ENCODE measurements at places on chromosomes 1 and 21.

GRCh38 chr1:159009287-159009686 is 420 bp upstream of the IFI16 start:
- no peak for DNase-seq

GRCh38 chr1:54009406-54009805 is 8.6 kb downstream of the LDLRAD1 start:
- DNase-seq: no peak

DNA sequence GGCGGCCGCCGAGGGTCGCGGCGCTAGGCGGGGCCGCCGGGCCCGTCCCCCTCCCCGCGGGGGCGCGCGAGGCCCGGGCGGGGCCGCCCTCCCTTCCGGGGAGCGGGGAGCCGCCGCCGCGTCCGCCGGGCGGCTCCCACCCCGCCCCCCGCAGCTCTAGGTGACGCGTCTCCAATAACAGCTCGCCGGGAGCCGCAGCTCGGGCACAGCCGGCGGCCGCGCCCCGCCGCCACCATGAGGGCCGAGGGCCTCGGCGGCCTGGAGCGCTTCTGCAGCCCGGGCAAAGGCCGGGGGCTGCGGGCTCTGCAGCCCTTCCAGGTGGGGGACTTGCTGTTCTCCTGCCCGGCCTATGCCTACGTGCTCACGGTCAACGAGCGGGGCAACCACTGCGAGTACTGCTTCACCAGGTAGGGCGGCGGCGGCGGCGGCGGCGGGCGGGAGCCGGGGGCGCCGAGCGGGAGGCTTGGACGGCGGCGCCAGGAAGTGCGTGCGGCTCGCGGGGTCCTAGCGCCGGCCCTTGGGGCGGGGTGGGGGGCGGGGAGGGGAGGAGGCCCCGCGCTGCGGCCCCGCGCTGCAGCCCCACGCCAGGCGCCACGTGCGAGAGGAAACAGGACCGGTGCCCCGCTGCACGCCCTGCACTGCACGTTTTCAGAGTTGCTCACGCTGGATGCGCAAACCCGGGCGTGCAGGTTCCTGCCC is at the start of gene SMYD2:
SMYD2 (plus strand) TSS at position 139 of the 699 bp plus-strand sequence; CDS start at position 235, 96 bp downstream.
- no peak for DNase-seq

DNA sequence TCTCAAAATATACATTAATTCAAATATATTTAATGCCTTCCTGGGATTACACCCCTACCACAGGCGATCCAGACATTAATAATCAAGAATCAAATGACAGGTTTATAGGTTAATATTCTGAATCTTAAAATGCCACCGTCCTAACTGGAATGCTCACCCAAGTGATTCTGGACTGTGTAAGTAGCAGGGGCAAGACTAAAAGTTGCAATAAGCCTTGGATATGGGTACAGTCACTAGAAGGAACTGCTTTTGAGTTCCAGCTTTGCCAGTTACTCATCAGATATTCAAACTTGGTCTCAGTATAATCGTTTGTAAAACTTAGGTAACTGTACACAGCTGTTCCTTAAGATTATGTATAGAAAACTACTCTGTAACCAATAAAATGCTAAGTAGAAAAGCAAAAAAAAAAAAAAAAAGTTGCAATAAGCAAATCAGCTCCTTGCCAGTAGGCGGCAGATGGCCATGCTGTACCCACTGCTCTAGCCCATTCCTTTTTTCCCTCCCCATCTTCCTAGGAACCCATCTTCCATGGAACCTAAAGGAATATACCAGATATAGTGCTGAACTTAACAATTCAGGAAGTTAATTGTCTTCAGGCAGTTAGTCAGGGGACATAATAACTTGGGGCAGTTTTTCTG is 10.5 kb downstream of the RO60 start:
- peak; percentile 17 for DNase-seq

GRCh38 chr1:31423418-31423947 is 10.5 kb downstream of the SERINC2 start:
- DNase-seq: no peak

GRCh38 chr1:93196591-93196990 is 16.1 kb downstream of the CCDC18 start:
- DNase-seq: no peak

DNA sequence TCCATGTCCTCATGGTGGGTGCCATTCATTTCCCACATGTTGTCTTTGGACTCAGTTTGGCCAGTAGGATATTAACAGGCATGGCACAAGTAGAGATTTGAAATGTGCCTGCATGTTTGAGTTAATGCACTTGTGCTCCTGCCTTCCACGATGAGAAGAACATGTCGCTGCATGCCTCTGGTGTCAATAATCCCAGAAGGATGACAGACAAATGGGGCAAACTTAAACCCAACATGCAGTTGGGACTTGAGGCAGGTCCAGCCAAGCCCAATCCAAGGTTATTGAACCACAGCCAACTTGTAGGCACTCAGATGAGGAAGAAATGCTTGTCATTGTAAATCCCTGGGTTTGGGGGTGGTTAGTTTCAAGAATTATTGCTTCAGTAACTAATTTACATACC is 174.6 kb downstream of the TRIM33 start:
- no peak for DNase-seq

- DNase-seq: peak; percentile 65
Measured at GRCh38 chr1:96236156-96236739, 485.3 kb upstream of the PTBP2 start.

- no peak for DNase-seq
Measured at GRCh38 chr1:50422946-50423669, at the start of gene DMRTA2. TSS of gene DMRTA2 (minus strand) at chr1:50423443. CDS start at chr1:50421536, 1,907 bp downstream.

GRCh38 chr1:27090911-27091310 is 64.0 kb downstream of the SLC9A1 start:
- no peak for DNase-seq

DNA sequence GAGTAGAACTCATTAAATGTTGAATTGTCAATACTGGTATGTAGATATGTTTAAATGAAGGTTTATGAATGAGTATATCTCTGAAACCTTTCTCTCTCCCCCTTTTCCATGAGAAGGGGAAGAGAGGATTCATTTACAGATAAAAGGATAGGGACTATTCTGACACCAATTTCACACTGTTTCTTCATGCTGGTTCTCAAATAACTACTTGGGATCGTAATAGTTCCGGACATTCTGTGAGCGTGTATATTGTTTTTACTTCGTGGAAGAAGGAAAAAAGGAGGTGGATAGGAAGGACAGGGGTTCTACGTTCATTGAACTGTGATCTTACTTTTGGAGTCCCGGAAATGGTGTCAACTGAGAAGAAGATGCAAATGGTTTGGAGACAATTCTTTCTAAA is 284.2 kb downstream of the GRIK1 start:
- DNase-seq: no peak

- DNase-seq: no peak
Measured at GRCh38 chr1:17075470-17076255, 21.8 kb upstream of the SDHB start.

DNA sequence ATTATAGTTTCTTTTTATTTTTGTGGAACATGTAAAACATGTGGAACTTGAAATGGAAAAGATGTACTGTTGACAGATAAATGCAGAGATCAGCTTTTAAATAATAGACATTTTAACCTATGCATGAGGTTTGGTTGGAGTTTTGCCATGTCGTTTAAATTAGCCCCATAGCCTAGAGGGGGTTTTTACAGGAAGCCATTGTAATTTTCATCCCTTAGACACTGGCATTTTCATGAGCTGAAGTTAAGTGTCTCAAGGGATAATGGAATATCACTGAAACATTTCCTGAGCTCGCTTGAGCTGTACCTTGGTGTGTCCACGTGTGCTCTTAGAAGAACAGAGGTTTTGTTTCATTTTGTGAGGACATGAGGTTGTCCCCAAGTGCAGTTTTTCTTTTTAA is 54.2 kb downstream of the HMCN1 start:
- no peak for DNase-seq

DNA sequence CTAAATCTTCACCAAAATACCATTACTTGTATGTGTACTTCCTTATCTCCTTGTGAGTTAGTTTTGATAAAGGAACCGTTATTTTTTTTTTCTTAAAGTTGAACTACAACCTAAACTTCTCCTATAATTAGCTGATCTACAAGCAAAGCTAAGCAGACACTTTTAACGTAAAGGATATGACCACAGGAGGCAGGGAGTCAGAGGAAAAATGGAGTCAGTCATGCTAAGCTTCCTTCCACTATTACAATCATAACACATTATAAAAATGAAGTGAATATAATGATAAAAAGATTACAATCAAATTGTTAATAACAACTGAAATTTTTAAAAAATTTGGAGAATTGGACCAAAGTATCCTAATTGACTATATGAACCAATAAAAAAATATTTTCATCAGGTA is 892.6 kb downstream of the KCNT2 start:
- DNase-seq: no peak

- peak; percentile 29 for DNase-seq
Measured at GRCh38 chr1:162397039-162397448, 14.9 kb downstream of the SH2D1B start.

- peak; percentile 40 for DNase-seq
Measured at GRCh38 chr1:218380125-218380977, 35.2 kb downstream of the TGFB2 start.

- DNase-seq: peak; percentile 27
Measured at GRCh38 chr1:96487971-96488370, 233.6 kb upstream of the PTBP2 start.

- no peak for DNase-seq
Measured at GRCh38 chr1:11930571-11931445, 3.7 kb upstream of the PLOD1 start.

GRCh38 chr1:35656148-35656862 is 15.0 kb upstream of the PSMB2 start:
- no peak for DNase-seq

DNA sequence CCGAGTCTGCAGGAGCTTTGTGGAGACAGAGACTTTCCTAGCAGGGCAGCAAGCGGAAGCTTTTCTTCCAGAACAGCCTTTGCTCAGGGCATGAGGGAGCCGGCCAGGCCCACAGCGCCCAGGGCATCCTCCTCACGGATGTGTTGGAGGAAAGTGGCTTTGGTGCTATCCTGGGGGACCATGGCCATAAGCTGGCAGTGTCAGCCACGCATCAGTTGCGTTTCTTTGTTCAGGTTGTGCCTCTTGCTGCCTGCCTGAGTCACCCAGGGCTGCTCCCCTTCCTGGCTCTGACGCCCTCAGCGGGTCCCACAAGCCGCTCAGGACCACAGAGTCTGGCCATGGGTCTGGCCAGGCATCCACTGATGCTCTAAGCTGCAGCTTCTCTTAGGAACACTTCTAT is 39.6 kb upstream of the PRSS38 start:
- DNase-seq: no peak

GRCh38 chr1:16242556-16243214 is 5.7 kb upstream of the CPLANE2 start:
- no peak for DNase-seq

GRCh38 chr21:14589855-14590563 is 43.9 kb upstream of the SAMSN1 start:
- DNase-seq: no peak

DNA sequence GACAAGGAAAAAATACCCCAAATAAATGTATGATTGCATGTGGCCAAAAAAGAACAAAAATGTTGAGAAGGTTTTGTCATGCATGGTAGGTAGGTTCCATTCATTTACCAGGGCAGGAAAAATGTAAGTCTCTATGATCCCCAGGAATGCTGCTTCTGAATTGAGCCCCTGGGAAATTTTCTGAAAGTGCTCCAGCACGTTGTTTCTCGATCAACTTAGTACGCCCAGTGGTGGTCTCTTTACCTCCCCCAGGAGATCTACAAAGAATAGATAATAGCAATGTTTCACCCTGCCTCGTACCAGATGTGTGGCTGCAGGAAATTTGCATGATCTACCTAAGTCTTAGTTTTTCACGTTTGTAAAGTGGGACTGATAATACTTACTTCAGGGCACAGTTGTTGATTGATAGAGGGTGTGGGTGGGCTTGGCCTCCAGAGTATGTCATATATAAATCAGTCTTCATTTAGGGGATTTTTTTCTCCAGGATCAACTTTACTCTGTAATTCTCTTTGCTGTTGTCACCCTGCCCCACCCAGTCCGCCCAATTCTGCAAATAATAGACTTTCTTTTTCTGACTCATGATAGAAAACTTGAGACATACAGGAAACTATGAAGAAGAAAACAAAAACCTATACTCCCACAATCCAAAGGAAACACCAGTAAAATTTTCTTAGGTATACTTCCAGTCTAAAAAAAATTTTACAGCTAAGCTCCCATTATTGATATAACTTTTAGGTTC is 462.0 kb upstream of the RUNX1 start:
- no peak for DNase-seq

GRCh38 chr1:239999170-239999569 is 92.5 kb upstream of the FMN2 start:
- DNase-seq: no peak

Measured in fibroblast of the conjunctiva (primary cell).